ENCODE measurements at places on chromosomes 5 and 9.

DNA sequence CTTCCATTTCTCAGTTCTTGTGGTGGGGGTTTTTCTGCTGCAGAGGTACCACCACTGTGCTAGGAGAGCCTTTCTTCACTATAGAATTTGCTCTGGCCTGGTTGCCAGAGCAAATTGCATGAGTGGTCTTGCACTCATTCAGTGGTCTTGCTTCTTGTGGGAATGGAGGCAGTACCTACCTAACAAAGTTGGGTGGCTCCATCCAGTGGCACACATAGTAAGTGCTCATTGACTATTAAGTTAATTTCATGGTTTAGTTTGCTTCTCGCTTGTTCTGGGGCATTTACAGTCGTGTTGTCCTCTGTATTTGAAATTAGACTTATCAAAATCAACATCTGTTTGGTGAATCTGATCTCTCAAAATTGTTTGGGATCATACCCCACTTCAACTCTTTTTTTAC is 23.0 kb downstream of the SLC28A3 start:
- no peak for DNase-seq

- no peak for DNase-seq
These were observed 135.1 kb downstream of the CSNK1G3 start for GRCh38 chr5:123647066-123647465.

- no peak for DNase-seq
These were observed 20.4 kb upstream of the IER5L start for GRCh38 chr9:129198319-129199043.

GRCh38 chr5:108557686-108558085 is 175.8 kb upstream of the FBXL17 start:
- DNase-seq = no peak

DNA sequence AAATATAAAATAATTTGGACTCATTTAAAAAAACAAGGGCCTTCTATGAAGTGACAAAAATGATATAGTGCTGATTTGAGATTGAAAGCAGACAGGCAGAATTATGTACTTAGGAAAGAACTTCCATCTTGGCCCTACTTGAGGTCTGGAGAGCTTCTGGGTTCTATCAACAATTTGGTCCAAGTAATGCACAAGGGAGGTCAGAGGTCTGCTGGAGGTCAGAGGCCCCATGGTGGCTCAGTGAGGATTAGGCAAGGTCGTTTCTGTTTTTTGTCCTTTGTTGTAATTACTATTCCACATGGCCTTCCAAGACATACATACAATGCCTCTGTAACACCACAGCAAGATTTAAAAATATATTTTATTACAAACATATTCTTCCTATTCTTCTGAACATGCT is 37.2 kb downstream of the NUDT12 start:
- no peak for DNase-seq

DNA sequence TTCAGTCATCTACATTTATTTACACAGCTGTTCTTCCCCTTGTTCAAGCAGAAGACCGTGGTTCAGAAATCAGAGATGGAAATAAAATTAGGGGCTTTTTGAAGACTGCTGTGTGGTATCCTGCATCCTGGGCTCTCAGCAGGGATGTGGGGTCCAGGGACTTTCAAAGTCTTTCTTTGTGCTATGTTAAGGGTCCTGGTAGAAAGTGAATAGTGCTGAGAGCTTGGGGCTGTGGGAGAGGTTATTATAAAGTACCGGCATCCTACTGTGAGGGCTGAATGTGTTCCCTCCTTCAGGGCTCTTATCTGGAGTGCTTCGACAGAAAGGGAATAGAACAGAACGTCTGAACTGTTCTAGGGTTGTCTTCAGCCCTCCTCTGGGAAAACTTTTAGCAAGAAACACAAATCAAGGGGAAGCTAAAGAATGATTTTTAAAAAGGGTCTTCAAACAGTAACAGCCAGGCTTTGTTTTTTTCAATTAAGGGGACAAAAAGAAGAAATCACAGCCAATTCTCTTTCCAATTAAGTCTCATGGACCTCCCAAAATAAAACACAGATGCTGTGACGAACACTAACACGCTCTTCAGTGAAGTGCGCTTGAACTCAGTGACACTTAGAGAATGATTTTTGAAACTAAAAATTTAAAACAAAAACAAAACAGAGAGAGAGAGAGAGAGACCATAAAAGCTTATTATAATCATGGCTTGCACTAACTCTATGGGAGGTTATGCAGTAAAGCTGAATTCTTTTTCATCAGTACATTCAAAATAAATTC is 15.7 kb upstream of the SLC1A3 start:
- no peak for DNase-seq

DNA sequence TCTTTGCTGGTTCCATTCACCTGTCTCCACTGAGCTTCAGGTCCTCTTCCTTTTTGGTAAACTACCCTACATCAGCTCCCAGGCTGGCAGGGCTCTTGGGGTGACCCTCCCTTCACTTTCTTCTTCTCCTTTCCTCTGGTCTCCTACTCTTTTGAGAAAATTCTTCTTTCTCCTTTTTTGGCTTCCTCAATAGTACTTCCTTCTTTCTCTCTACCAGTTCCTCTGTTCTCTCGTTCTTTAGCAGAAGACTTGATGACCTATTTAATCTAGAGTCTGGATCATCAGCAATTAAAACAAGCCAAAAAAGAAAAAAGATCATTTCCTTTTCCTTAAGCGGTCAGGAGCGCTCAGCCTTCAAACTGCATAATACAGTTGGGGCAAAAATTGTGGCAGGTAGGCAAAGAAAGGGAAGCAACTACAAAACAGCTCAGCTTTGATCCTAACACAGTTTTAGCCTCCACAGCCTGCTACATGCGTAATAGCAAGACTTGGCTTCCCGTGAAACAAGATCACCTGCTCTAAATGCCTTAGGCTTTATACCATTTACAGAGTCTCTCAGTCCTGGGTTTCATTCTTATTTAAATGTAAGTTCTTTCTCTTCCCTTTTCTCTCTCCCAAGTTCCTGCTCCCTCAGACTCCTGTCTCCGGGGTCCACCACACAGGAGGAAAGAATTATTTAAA is 14.0 kb upstream of the GSN start:
- DNase-seq = no peak

DNA sequence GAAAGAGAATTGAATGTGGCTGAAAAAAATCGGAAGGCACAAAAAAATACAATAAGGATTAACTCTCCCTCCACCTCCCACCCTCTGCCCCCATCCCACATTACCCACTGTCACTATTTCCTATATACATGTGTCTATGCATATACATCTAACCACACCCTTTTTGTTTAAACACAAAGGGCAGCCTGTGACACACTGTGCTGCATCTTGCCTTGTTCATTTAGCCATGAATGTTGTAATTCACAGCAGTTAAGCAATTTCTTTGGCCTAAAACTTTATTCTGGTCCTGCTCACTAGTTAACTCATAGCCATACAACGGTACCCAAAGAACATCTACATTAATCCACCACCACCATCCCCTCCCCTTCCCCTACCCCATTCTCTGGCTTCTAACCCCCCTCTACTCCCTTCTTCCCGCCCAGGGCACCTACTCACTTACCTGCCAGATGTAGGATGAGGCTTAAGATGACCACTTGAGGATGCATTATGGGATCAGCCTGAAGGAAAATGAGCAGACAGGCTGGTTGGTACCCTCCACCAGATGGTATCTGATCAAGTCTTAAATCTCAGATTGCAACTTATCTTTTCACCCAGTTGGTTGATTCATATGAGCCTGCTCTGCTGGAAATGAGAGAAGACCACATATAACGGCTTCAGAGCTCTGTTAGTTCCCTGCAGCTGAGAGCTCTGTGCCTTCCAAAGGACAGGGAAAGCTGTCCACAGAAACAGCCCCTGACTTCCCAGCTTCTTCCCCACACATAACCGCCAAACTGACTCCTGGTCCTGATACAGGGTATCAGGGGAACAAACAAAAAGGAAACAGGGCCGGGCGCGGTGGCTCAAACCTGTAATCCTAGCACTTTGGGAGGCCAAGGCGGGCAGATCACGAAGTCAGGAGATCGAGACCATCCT is 1.2 kb downstream of the HAVCR1 start:
- no peak for DNase-seq

DNA sequence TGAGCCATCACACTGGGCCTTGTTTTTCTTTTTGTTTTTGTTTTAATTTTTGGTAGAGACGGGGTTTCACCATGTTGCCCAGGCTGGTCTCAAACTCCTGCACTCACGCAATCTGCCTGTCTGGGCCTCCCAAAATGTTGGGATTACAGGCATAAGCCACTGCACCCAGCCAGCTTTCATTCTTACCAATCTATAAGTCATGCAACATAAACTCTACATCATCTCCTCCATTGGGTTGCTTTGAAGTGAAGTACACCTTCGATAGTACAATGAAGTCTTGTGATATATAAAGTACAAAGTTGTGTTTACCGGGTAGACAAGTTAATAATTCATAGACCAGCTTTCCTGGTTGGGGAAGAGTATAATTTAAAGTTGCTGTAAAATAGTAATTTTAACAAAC is 8.8 kb upstream of the CDK7 start:
- no peak for DNase-seq

GRCh38 chr9:126275386-126276001 is 51.1 kb upstream of the MVB12B start:
- DNase-seq = no peak

- DNase-seq = no peak
These were observed 1.3 kb upstream of the SH3PXD2B start for GRCh38 chr5:172455511-172456061.

GRCh38 chr5:139419226-139420192 is 15.6 kb upstream of the SPATA24 start:
- no peak for DNase-seq

GRCh38 chr5:146878476-146879172 is at the start of gene PPP2R2B:
Gene PPP2R2B, minus strand, starts transcription at chr5:146878757.
- peak; percentile 11 for DNase-seq

GRCh38 chr5:156366521-156366920 is 39.6 kb downstream of the SGCD start:
- no peak for DNase-seq

GRCh38 chr5:54678737-54679136 is 161.2 kb downstream of the SNX18 start:
- no peak for DNase-seq

- DNase-seq = no peak
These were observed 214.2 kb downstream of the FSTL4 start for GRCh38 chr5:133397990-133398645.

- DNase-seq = peak; percentile 32
These were observed 70.5 kb downstream of the MLLT3 start for GRCh38 chr9:20551835-20552234.

DNA sequence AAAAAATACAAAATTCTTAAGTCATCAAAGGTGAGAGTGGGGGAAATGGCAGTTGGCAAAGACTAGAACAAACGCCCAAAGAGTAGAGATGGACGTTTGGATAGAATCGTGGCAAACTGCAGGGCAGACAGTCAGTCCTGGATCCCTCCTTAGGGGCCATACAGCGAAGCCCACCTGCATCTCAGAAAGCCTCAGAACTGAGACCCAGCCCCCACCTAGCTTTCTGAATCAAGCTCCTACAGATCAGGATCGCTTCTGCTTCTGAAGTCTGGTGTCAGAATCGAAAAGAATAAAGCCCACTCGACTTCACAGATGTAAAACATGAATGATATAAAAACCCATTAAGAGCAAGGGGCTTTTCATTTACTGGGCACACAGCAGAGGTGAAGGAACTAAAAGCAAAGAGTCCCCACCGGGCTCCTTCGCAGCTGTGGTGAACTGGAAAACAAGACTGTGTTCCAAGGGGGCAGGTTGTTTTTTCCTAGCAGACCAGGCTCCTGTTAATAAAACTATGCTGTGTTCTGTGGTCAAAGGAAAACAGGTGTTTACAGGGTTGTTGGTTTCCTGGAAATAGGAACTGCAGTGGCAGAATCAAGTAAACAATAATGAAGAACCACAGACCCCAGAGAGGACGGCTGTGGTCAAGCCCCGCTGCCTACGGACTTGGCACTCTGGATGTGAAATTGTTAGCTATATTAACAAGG is 91.8 kb downstream of the TLE1 start:
- no peak for DNase-seq

GRCh38 chr9:127187231-127187956 is 65.0 kb upstream of the ANGPTL2 start:
- no peak for DNase-seq

DNA sequence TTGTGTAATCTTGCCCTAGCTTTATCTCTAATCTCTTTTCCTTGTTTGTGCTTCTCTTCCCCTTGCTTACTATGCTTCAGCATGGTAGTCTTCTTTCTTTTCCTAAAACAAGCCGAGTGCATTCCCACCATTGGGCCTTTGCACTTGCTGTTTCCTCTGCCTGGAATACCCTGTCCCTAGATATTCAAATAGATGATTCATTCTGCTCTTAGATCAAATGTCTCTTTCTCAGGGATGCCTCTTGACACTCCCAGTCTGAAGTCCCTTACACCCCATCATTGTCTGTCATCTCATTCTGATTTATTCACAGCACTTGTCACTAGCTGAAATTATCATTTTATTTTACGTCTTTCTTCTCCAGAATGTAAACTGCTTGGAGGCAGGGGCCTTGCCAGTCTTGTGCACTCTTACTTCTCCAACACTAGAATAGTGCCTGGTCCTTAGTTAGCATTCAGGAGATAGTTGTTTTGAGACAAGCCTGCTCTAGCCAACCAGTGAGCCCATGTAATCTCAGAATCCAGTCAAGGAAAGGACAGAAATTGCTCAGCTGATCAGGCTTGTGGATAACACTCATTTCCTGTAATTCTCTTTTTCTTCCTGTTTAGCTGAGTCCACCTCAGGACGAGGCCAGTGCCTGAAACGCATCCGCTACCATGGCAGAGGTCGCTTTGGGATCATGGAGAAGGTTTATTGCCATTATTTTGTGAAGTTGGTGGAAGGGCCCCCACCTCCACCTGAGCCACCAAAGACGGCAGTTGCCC is 25.4 kb downstream of the MRPL22 start:
- no peak for DNase-seq

DNA sequence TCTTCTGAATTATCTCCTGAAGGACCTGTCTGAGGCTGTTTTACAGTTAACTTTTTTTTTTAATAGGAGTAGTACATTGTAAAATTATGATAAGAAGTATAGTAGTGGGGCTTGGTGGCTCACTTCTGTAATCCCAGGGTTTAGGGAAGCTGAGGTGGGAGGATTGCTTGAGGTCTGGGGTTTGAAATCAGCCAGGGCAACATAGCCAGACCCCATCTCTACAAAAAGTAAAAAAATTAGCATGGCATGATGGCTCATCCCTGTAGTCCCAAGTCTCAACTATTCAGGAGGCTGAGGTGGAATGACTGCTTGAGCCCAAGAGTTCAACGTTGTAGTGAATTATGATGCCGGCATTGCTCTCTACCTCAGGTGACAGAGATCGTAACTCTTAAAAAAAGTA is 7.0 kb downstream of the IPO11 start:
- no peak for DNase-seq

DNA sequence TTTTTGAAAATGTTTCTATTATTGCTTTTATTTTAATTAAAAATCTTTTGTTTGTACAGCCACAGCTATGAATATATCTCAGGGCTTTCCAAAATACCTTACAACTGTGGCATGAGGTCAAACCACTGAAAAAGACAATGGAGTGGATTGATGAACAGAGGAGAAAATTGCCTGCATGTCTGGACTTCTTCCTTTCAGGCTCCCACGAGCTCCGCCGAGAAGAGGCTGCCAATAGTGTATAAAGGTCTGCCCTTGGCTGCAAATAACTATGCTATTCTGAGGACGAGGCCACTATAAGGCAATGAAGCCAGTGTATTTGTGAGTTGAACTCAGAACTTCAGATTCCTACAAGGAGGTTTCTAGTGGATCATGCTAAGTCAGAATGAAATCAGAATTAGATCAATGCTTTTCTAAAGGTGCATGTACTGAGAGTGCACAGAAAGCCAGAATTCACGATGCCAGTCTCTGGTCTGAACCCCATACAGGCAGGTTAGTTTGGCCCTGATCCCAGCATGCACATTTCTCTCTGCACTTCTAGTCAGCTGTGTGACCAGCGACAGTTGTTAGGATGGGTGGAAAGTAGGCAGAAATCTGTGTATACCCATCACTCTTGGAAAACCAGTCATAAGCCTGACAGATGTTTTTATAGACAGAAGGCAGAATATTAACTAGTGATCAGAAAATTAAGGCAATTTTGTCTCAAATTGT is 42.7 kb upstream of the PLPP1 start:
- no peak for DNase-seq

All from GM06990 (cell line).